ENCODE measurements at places on chromosomes 7 and 10.

- DNase-seq, result no peak
These were observed 21.0 kb downstream of the SVIL start for GRCh38 chr10:29613791-29614190.

DNA sequence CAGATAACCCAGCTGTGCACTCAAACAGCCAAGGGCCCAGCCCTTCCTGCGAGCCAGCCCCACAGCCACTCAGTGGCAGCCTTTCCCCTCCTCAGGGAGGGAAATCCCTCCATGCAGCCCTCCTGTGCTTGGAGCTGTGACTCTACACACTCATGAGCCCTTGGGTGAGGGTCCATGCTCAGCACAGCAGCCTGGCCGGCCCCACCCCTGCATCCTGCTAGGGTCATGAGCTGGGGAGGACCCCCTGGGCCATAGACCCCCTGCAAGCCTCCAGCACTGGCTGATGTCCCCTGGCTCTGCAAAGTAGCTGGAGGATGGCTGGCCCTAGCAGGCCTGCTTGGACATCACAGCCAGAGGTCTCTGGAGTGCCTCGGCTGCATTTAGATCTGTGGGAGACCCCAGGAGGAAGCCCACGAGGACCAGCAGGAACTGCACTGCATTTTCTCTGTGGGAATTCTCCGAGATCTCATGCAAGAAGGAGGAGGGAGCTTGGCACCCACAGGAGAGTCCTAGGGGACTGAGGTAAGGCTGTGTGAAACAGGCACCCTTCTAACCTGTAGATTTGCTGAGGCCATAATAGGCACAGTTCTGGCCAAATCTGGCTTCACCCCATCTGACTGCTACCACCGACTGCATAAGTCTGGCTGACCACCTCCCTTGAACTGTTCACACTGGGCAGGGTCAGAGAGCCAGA, 17.4 kb downstream of the TMEM273 start:
- no peak for DNase-seq

- DNase-seq, result no peak
These were observed 75.8 kb upstream of the MRLN start for GRCh38 chr10:59829024-59829423.

DNA sequence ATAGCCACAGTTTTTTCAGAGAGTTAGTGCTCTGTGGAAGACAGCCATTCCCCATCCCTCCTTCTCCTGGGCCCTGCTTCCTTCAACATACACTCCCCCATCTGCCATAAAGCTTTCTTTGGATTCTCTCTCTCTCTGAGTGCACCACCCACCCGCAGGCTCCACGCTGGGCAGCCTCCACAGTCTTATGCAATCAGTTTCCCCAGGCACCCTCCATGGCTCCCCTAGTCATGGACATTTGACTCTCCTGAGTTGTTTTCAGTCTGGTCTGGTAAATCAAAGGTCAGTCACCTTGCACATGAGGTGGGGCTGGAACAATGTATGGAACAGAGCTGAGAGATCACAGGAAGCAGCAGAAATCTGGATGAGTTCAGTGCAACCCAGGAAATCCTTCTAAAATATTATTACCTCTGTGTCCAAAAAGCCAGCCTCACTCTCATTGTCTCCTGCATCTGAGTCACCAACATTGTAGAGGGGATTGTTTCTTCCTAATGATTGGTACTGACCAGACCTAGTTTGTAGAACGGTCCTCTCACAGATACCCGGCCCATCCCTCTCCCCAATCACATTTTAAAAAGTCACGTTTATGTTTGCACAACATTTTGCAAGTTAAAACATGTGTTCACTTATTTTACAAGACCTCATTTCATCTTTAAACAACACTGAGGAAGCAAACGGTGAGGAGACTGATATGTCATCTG, 70.1 kb downstream of the CYCS start:
- no peak for DNase-seq

DNA sequence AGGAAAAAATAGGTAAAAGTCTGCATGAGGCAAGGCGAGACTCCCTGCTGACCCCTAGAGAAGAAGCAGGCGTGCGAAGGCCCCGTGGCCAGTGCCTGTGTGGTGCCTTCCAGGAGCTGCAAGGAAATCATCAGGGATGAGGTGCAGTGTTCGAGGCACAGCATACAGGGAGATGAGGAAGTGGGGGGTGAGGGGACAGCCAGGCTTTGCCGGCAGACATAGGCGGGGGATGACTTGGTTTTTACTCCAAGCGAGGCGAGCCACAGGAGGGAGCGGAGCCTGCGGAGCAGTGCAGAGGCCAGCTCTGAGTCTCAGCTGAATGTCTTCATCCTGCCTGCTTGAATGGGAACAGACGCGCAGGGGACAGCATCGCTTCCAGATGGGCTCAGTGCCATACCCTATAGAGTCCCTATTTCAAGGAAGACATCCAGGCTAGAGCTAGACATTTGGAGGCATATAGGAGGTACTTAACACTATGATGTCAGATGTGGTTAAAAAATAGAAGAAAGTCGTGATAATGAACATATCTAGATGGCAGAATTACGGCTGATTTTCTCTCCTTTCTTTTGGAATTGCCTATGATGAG, 49.5 kb downstream of the TCERG1L start:
- no peak for DNase-seq

- no peak for DNase-seq
These were observed 8.2 kb upstream of the PILRB start for GRCh38 chr7:100349757-100350156.

GRCh38 chr7:136186281-136186680, 209.1 kb upstream of the MTPN start:
- no peak for DNase-seq

DNA sequence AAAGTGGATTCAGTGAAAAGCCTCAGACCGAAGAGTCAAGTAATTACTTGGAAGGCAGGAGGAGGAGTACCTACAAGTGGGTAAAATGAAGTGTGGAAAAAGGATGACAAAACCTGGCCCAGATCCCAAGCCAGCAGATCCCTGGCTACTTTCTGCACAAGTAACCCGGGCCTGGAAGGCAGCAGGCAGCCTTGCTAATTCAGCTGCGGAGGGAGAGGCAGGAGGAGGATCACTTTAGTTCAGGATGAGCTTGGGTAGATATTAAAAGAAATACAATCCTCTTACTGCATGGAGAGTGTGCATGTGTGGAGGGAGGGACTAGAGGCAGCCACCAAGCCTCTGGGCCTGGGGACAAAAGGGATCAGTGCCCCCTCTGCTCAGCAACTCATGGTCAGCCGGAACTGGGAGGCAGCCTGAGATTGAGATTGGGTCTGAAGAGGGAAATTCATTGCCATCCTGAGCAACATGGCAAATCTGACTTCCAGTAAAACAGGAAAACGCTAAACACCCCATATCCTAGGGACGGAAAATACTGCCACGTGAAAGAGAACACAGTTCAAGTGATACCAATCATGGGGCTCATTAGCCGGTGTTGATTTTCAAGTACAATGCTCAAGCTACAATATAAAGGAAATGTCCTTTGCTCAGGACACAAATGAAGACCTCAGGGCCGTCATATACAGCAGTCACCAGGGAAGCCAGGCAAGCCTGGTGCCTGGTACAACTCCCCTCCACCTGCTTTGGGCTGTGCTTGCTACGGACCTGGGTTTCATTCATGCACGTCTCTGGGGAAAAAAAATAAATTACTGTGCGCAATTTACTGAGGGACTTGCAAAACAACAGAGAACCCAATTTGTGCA, 1.3 kb downstream of the AMPH start:
- no peak for DNase-seq

- DNase-seq, result no peak
These were observed 118.4 kb upstream of the WDR11 start for GRCh38 chr10:120732643-120733313.

- DNase-seq, result no peak
These were observed 75.7 kb downstream of the IMMP2L start for GRCh38 chr7:111486472-111487142.

DNA sequence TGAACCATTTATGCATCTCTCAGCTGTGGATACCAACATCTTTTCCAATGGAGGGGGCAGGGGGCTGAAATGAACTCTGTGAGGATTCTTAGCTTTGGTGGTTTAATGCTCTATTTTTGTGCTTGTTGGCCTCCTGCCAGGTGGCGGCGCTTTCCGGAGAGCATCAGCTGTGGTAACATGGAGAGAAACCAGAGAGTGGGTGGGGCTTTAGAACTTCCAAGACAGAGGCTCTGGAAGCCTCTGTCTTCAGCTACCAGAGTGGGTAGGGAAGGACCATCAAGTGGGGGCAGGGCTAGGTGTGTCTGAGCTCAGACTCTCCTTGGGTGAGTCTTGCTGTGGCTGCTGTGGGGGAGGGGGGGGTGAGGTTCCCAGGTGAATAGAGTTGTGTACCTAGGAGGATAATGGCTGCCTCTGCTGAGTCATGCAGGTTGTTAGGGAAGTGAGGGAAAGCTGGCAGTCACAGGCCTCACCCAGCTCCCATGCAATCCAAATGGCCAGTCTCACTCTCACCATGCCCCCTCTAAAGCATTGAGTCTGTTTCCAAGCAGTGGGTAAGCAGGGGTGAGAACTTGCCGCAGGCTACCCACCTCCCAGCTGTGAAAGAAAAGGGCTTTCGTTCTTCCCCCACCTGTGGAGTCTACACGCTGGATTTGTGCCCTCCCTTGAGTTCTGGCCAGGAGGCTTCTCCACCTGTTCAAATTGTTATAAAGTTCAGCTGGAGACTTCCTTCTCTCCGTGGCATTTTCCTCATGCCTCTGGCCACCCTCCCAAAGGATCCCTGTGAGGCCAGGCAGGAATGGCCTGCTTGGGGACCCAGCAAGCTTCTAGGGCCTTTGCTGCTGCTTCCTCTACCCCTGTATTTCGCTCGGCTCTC, 527.0 kb downstream of the NEBL start:
- no peak for DNase-seq

GRCh38 chr10:119834188-119834587, 38.5 kb downstream of the MCMBP start:
- no peak for DNase-seq

- DNase-seq, result no peak
These were observed 67.1 kb upstream of the DUSP5 start for GRCh38 chr10:110430340-110431273.

- DNase-seq, result no peak
These were observed 554.2 kb downstream of the TCERG1L start for GRCh38 chr10:130757271-130757670.

- DNase-seq, result no peak
These were observed 244.7 kb downstream of the KIF20B start for GRCh38 chr10:89946106-89946505.

DNA sequence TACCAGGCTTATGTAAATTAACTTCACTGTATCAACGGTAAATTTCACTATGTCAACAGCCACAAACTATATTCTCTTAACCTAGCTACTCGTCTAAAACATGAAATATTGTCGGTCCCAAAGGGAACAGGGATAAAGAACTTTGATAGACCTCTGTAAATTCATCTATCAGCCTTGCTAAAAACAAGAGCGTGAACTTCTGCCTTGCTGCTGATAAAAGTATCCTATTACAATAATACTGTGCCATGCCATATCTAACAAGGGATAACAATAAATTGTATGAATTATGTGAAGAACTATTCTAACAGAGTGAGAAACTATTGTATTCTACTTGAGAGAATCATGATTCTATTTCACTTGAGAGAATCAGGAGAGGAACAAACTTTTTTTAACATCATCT, 117.2 kb downstream of the CNOT4 start:
- no peak for DNase-seq

All from activated CD4-positive, alpha-beta T cell treated with anti-CD3 and anti-CD28 coated beads, Interleukin-2, amount 50 U/mL, for 48 hours (primary cell).